NCI-H446 treated with DMSO at 0.1 percent for 48 hours (cell line): ENCODE measurements at places on chromosomes 2 and 18.

DNA sequence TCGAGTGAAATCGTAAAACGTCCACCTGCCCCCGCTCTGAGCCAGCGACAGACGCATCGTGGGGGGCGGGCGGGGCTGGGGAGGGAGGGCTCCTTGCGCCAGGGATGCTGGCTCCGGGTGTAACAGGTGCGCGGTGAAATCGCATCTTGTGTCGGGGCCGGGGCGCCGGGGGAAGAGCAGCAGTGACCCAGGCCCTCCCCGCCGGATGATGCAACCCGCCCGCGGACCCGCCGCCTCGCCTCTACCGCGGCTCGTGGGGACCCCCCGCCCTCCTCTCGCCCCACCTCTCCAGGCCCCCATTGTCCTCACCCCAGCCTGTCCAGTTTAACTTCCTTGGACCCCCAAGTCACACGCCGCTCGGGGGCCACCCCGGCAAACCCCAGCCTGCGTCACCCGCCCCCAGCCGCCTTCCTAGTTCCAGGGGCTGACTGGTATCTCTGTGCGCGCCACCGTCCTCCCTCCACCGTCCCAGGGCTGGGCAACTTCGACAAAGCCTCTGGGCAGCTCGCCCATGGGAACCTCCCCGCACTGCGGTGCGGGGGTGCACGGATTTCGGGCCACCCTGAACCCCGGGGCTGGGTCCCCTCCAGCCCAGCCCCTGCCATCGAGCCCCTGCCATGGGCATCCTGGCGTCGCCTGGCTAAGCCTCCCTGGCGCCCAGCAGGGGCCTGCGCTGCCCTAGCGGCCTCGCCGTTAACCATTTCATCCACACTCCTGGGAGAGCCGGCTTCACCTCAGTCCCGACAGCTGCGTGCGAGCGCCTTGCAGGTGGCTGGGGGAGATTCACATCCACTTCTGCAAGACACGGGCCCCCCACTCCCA is 799 bp upstream of the KIF1A start:
- DNase-seq: no peak

- no peak for DNase-seq
Measured at GRCh38 chr18:58536534-58537271, 92.2 kb downstream of the ALPK2 start.

DNA sequence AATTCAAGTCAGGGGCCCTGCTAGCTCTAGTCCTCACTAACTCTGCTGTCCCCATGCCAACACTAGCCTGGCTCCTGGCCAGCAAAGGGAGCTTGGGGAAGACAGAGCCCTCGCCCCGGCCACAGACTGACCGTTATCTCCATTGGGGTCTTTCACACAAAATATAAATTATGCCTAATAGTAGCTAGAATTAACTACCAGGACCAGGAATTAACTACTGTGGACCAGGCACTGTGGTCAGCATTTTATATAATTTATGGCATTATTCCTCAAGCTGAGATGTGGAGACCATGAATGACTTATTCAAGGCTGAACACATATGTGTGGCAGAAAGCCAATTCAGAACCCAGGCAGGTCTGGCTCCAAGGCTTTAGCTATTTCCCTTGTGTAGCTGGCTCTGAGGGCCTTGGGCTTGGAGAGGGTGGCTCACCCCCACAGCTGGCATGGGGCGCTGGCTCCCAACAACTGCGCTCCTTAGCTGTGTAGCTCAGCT is 49.2 kb downstream of the CELF4 start:
- peak; percentile 24 for DNase-seq

DNA sequence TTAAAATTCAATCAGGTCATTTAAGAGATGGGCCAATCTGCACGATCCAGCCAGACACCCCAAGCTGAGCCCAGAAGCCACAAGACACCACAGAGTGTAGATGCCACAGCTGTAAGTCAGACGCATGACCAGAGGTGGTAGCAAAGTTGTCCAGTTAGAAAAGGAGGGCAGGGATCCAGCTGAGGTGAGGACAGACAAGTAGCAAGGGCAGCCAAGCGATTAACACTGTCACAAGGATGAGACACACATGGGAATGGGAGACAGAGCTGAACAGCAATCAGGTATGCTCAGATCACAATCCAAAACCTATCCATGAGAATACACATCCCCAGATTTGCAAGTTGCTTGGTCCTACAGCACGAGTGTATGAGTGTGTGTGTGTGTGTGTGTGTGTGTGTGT is 143.4 kb upstream of the STK17B start:
- DNase-seq: no peak

DNA sequence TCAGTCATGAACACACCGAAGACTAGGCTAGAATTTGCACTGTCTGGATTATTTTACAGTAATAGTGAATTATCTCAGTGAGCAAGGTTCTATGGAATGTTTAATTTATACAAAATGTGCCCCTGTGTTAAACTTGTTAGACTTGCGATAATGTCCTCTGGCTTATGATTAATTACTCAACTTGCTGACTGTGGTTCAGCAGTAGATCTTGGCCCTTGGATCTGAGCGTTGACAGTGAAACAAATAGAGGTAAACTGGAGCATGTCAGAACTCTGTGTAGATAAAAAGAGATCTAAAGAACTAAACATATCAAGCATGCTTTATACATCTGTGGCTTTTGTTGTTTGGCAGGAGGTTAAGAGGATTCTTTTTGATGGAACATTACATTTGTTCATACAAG is 407.6 kb downstream of the DSEL start:
- DNase-seq: no peak

DNA sequence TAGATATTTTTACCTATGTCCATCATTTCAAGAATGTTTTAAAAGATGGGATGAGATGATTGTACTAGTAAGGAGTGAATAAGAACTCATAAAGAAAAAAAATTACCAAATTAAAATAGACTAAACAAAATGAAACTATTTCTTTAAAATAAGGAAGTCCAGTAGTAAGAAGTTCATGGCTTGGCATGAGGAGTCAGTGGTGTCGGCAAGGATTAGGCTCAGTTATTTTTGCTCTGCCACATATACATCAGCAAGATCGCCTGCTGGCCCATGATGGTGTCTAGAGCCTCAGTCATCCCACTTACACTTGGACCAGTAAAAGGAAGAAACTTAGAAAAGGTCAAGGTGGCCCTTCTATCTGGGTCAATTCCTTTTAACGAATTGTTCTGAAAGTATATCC is 300.9 kb upstream of the SLC8A1 start:
- DNase-seq: no peak

- DNase-seq: no peak
Measured at GRCh38 chr2:158999458-158999857, 31.0 kb downstream of the TANC1 start.

GRCh38 chr2:74902281-74902860 is 56.1 kb upstream of the POLE4 start:
- DNase-seq: no peak
